ENCODE measurements at places on chromosomes 5 and 9.

DNA sequence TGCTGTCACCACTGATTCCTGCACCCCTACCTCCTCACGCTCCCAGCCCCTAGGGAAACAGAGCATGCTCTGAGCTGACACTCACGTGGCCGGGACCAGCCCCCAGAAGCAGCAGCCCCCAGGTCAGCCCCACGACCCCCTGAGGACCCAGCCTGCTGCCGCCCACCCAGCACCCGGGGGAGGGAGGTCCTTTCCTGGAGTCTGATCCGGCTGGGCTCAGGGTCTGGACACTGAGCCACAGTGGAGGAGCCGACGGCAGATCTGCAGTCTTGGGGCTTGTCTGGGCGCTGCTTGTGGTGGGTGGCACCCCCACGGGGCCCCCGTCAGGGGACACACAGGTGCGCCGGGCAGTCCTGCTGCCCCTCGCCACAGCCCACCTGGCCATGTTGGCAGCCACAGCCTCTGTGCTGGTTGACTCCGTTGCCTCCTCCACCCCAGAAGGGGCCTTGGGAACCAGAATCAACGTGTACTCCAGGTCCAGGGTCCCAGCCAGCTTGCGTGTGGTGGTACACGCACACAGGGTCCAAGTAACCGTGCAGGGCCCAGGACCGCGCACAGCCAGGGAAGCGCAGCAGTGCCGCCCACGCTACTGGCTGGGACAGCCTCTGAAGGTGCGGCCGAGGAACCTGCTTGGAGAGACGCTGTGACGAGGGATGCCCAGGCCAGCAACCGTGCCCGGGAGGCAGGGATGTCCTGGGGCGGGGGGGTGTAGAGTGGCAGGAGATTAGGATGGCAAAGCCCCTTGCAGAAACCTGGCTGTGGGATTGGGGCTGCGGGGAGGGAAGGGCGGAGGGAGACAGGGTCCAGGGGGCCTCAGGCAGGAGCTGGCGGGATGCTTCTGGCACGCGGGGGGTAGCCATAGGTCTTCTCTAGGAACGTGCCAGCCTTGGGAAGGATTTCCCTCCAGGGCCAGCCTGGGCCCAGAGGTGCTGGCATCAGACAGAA, 3.5 kb downstream of the DNLZ start:
- DNase-seq = no peak

GRCh38 chr9:80144856-80145255, 573.1 kb downstream of the TLE4 start:
- DNase-seq = no peak

GRCh38 chr9:89547000-89547399, 49.1 kb upstream of the SEMA4D start:
- no peak for DNase-seq

- no peak for DNase-seq
These were observed 53.2 kb downstream of the HRH2 start for GRCh38 chr5:175711031-175711430.

DNA sequence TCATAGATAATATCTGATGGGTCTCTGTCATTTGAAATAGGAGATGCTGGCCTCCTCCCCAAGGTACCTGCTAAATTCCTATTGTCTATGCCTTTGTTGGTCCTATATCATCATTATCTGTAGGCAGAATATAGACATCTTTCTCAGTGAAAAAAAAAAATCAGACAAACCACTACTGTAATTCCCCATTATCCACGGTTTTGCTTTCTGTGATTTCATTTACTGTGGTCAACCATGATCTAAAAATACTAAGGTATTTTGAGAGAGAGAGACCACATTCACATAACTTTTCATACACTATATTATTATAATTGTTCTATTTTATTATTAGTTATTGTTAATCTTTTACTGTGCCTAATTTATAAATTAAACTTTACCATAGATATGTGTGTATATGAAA, 122.5 kb downstream of the INVS start:
- no peak for DNase-seq

GRCh38 chr5:23763170-23763569, 255.8 kb downstream of the PRDM9 start:
- no peak for DNase-seq

GRCh38 chr9:71795097-71795813, 26.9 kb upstream of the CEMIP2 start:
- DNase-seq = no peak

DNA sequence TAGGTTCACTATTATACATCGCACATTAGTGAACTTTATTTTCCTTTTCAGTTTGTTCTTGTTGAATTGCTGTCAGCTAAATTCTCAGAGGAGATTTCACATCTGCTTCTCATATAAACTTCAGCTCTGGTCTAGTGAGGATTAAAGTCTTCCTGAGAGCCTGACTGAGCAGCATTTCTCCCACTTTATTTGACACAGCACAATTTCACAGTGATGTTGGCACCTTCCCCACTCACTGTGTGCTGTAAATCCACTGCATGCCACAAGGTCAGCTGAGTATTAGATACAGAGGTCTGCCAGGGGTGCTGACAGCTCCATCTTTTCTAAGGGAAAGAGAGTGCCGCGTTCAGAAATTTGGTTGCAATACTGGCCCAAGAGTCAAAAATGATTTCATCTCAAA, 567.4 kb downstream of the PRR16 start:
- no peak for DNase-seq

DNA sequence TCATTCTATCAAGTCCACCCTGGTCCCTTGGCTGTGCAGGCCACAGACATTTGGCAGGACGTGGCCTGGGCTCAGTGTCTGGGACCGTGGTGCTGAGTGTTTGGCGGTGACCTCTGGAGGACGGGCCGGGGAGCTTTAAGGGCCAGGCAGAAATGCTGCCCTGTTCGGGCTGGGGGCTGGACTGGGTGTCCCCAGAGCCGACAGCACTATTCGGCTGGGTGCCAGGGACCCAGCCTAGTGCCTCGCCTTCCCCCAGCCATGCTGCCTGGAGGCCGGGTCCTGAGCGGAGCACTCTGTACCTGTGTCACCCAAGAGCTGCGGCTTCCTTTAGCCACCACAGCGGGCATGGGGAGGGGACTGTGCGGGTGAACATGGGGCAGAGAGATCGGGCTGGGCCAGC, 40.4 kb downstream of the COL5A1 start:
- DNase-seq = no peak

- DNase-seq = no peak
These were observed 103.7 kb downstream of the RFK start for GRCh38 chr9:76290555-76290954.

- no peak for DNase-seq
These were observed 61.3 kb downstream of the AMBP start for GRCh38 chr9:114016629-114017423.

DNA sequence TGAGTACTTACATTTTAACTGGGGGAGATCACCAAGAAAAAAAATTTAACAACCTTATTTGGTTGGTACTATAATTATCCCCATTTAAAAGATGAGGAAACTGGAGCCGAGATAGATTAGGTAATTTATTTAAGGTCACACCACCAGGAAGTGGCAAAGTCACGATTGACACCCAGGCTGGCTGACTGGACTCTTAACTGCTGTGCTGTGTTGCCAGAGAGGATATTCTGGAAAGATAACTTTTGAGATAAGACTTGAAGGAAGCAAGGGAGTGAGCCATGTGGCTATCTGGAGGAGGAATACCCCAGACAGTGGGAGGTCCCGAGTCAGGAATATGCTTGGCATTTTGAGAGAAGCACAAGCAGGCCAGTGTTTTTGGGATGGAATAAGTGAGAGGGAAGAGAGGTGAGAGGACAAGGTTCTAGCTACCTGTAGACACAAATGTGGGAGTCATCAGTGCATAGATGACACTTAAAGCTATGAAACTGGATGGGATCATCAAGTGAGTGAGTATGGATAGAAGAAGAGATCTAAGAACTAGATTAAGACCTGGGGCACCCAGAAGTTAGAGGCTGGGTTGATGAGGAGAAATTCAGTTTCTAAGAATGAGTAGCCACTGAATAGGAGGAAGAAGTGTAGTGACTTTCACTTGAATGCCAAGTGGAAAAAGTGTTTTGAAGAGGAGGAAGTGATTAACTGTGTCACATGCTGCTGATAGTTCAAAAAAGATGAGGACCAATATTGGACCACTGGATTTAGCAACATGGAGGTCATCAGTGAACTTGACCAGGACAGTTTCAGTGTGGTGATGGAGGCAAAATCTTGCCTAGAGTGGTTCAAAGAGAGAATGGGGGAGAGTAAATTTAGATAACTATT, 25.6 kb downstream of the PDE8B start:
- no peak for DNase-seq

GRCh38 chr5:123914333-123914732, 402.4 kb downstream of the CSNK1G3 start:
- no peak for DNase-seq

DNA sequence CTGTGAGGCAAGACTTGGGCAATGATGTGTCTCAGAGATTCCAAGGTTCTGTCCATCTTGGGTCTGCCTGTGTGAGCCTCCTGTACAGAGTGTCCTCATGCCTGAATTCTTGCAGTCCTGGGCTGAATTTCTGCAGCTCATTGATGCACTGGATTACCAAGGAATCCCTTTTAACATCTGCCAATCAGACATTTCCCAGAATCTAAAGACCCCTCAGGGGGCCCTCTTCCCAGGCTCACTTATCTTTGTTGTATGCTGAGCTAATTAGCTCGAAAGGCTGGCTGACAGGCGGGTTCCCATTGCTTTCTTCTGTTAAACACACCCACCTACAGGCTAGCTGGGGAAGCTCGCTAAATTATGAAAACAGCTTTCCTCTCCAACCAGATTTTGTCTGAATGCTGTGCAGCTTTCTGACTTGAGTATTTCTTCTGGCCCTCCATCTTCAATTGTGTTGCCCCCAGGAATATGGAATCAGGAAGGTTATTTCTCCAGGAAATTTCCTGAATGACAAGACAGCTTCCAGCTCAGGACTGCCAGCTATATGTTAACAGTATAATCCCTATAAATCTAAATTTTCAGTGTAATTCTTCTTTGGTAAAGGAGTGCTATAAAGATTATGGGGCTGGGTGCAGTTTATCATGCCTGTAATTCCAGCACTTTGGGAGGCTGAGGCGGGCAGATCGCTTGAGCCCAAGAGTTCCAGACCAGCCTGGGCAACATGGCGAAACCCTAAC, at the start of gene LIX1:
Gene LIX1 (minus strand): TSS at position 91 of the 734 bp plus-strand sequence. CDS start 35 bp downstream, at position 56.
- no peak for DNase-seq

DNA sequence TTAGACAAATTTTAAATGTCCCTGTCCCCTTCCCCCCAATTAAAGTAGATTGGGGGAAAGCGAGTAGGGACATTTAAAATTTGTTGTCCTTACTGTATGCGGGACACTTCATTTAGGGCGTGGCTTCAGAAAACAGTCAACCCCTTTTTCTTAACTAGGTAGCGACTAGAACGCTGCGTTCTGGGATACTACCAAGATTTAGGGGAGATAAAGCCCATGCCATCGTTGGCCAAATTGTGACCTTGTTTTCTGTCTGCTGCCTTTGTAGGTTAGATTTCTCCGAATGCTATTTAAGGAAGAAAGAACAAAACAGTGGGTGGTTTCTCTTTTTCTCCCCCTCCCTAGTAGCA, 1.2 kb downstream of the CKS2 start:
- no peak for DNase-seq

- DNase-seq = no peak
These were observed 282.1 kb downstream of the CRB2 start for GRCh38 chr9:123637945-123638634.

DNA sequence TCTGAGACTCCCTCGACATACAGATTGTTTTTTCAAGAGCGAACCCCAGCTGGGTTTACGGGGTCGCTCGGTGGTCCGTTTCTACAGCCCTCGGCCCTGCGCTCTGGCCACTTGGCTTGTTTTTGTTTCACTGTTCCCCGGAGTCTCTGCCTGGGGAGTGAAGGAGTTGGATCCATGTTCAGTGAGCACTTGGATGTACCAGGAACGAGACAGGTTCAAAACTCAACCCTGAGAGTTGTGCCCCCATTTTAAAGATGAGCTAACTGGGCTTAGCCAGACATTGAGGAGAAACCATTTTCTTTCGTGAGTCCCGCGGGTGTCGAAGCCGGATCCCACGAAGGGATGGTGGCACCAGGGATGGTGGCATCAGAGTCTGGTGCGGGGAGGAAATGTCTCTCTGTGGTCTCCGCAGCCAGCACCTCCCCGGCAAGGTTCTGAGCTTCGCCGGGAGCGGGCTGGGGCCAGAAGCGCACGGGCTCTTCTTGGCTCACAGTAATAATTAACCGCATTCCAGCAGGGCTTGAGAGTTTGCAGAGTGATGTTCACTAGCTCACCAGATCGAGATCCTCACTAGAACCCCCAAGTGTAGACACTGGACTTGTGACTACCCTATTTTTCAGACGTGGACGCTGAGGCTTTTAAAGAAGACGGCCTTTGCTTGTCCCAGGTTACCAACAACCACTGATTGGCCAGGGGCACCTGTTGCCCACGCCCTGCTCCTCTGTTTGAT, 1.0 kb downstream of the MSX2 start:
- no peak for DNase-seq

DNA sequence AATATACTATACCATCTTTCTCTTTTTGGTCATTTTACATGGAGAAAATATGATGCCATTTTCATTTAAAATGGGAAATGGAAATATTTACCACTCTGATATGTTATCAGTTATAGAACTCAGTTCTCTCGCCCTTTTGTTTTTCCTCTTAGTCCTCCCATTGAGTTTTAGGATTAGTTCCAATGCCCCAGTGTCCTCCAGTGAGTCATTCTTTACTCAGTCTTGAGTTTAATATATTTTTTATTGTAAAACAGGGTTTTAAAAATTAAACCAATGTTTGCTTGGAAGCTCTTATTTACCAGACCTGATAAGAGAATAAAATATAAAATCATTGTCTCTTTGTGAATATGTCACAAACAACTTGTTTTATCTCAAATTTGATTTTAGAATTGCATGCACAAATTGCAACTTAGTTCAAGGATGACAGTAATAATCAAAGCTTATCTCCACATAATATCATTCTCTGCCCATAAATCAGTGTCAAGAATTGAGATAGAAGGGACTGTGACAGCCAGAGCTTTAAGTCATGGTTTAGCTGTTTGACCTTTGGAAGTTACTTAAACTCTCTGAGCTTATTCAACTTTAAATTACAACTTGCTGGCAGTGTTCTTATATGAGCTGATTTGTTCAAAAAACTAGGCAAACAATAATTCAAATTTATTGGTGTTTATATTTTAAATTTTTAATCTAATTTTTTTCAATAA, 166.4 kb downstream of the PAM start:
- no peak for DNase-seq

DNA sequence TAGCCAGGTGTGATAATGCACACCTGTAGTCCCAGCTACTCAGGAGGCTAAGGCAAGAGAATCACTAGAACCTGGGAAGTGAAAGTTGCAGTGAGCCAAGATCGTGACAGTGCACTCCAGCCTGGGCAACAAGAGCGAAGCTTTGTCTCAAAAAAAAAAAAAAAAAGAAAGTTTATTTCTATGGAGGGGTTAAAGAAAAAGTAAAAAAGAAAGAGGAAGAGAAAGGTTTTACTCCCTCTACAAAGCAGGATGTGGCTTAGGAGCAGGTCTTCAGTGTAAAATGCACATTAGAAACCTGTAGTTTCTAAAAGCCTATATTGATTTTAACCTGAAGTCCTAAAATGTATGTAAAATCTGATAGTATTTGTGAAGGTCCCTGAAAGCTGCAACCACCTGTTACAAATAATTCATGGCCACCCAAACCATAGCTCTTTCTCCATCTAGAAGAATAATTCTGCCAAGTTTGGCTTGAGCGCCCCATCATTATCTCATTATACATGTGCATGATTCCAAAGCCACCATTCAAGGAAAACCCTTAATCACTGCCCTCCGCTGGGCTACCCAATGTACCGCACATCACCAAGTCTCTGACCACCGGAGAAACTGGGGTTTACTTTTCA, 3.4 kb downstream of the FNBP1 start:
- no peak for DNase-seq

GRCh38 chr9:86521977-86522376, 167.8 kb upstream of the TUT7 start:
- no peak for DNase-seq

Data from stimulated activated CD4-positive, alpha-beta T cell treated with anti-CD3 and anti-CD28 coated beads, Interleukin-12 subunit alpha, Interleukin-12 subunit beta, amount 100 ng/mL, for 4 hours (primary cell).